Body of pancreas (tissue), 4 donors: ENCODE measurements at places on chromosomes 6 and 20. TPM values are rescaled to one million over a fixed set of nuclear protein-coding genes. Genes with fewer than 3 reads are reported as not detected.

Gene CLVS2
- total RNA-seq, result under 0.01 TPM

Gene RPS21
- 654 TPM for total RNA-seq

- no peaks in the 10 kb centered on the region for H3K4me1 ChIP-seq
- no peak overlapping the region for H3K4me3 ChIP-seq
- H3K27me3 ChIP-seq, result no peaks in the 10 kb centered on the region
- no peak for DNase-seq
- no peak overlapping the region for H3K27ac ChIP-seq
Measured at GRCh38 chr20:11186301-11187008, 512.7 kb upstream of the JAG1 start.

Gene GINS1
- total RNA-seq, result 0.99 TPM

- H3K27ac ChIP-seq, result no peak overlapping the region
- no peaks in the 10 kb centered on the region for H3K27me3 ChIP-seq
- no peak overlapping the region for H3K4me3 ChIP-seq
- H3K4me1 ChIP-seq, result no peaks in the 10 kb centered on the region
Measured at GRCh38 chr6:127762284-127762683, 138.6 kb downstream of the THEMIS start.

DNA sequence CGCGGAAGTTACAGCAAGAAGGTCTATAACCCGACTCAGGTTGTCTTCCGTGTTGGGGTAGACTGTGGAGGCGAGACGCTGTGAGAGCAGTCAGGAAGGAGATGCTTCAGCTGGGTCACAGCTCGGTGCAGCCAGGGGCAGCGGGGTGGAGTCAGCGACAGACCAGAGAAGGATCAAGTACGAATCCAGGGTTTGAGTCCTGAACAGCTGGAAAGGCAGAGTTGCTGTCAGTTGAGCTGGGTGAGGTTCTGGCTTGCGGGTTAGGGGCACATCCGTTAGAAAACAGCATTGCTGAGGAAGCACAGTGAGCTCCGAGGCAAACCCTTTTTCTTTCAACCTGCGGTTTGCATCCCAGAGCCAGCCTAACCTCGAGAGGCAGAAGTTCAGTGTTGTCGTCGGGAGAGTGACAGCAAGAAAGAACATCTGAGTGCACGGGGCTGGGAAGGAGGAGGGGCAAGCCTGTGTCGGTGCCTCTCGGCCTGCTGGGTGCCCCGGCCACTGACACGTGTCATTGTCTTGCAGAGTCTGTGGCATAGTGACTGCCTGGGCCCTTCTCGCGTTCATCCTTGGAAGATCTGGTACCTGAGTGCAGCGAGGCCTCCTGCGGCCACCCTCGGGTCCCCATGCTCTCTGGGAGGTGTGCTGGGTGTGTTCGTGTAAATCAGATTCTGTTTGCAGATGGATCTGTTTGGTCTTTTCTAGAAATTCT is 20.0 kb downstream of the PNLDC1 start:
- no peak overlapping the region for H3K27ac ChIP-seq
- no peaks in the 10 kb centered on the region for H3K36me3 ChIP-seq
- peaks cover 10% of the 10 kb centered on the region for H3K4me1 ChIP-seq
- DNase-seq, result no peak
- no peak overlapping the region for H3K4me3 ChIP-seq

- H3K4me1 ChIP-seq, result no peaks in the 10 kb centered on the region
- no peaks in the 10 kb centered on the region for H3K36me3 ChIP-seq
- no peak overlapping the region for H3K4me3 ChIP-seq
- H3K27ac ChIP-seq, result no peak overlapping the region
Measured at GRCh38 chr6:122853259-122853995, 64.4 kb downstream of the SMPDL3A start.

Gene HSPA1A
- 70.9 TPM for total RNA-seq

Gene HUS1B
- 19.1 TPM for total RNA-seq

DNA sequence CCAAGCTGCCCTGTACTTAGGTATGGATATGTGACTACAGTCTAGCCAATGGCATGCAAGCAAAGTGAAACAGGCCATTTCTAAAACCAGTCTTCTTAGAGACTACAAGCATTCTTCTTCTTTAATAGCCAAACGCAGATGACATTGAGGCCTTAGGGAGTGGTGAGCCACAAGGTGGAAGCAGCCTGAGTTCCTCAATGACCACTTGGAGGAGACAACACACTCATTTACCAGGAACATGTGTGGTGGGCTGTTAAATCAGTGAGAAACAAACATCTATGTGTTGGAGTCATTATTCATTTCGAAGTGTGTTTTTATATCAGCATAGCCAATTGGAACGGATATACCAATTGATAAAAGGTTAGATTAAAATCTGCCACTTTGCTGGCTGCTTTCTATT is 122.0 kb downstream of the GFRAL start:
- H3K36me3 ChIP-seq, result no peaks in the 10 kb centered on the region
- no peak overlapping the region for H3K27ac ChIP-seq
- peaks cover 5% of the 10 kb centered on the region for H3K4me1 ChIP-seq
- no peak for DNase-seq
- H3K4me3 ChIP-seq, result no peak overlapping the region

Gene METTL24
- 4.0 TPM for total RNA-seq

DNA sequence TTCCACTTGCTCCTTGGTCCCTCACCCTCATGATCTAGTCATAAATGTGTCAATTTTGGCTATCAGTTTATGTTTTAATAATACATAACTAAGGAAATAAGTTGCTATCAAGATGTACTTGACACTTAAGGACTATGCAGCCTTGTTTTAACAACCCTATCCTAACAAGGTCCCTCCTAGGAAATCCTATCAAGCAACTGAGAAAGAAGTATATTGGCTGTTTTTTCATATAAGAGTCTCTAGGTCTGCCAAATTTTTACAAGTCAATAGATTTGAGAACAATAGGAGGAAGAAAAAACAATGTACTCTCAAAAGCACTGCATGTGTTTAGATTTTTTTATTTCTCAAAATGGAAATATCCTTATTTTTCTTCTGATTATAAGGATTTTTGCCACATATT is 14.7 kb downstream of the FILIP1 start:
- H3K27me3 ChIP-seq, result no peaks in the 10 kb centered on the region
- no peak overlapping the region for H3K4me3 ChIP-seq
- H3K27ac ChIP-seq, result no peak overlapping the region
- H3K36me3 ChIP-seq, result no peaks in the 10 kb centered on the region
- H3K4me1 ChIP-seq, result no peaks in the 10 kb centered on the region

DNA sequence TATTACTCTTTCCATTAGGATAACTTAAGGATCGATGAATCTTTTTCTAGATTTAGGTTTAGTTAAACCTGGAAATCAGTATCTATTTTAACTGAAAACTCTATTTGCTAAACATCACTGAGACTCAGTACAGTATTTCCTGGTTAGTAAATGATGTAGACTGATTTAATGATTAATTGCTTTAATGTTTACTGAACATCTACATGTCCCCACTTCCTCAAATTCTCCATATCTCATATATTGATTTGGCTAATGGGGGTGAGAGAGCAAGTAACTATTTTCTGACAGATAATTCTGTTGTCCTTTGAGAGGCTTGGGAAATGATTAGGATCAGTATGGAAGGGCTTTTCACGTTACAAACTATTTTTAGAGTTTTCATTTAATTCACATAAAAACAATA is 10.3 kb downstream of the MKKS start:
- H3K27me3 ChIP-seq, result no peaks in the 10 kb centered on the region
- peaks cover 29% of the 10 kb centered on the region for H3K4me1 ChIP-seq
- no peaks in the 10 kb centered on the region for H3K36me3 ChIP-seq
- H3K4me3 ChIP-seq, result no peak overlapping the region

GRCh38 chr6:70310063-70310694 is 7.3 kb upstream of the COL9A1 start:
- H3K36me3 ChIP-seq, result no peaks in the 10 kb centered on the region
- no peak for DNase-seq
- no peaks in the 10 kb centered on the region for H3K4me1 ChIP-seq
- no peaks in the 10 kb centered on the region for H3K27me3 ChIP-seq

DNA sequence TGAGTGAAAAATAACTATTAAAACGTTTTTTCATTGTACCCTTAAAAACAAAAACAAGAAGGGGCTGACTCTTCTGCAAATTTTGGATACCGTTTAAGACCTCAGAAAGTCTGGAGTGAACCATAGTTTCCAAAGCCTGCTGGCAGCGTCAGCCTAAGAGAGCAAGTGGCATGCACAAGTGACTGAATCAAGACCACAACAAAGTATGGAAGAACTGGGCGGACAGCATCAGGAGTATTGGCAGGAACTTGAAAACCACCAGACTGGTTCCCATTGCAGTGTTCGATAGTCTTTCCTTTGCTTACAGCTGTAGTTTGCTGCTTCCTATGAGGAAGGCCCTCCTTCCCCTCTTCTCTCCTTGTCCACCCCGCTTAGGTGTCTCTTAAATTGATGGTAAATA is 33.7 kb upstream of the MYLIP start:
- no peak overlapping the region for H3K27ac ChIP-seq
- H3K27me3 ChIP-seq, result no peaks in the 10 kb centered on the region
- peaks cover 7% of the 10 kb centered on the region for H3K4me1 ChIP-seq
- H3K36me3 ChIP-seq, result no peaks in the 10 kb centered on the region

GRCh38 chr6:68233623-68234022 is 401.5 kb upstream of the ADGRB3 start:
- H3K4me1 ChIP-seq, result no peaks in the 10 kb centered on the region
- H3K27me3 ChIP-seq, result no peaks in the 10 kb centered on the region
- no peak for DNase-seq
- no peaks in the 10 kb centered on the region for H3K36me3 ChIP-seq
- H3K4me3 ChIP-seq, result no peak overlapping the region
- H3K27ac ChIP-seq, result no peak overlapping the region

DNA sequence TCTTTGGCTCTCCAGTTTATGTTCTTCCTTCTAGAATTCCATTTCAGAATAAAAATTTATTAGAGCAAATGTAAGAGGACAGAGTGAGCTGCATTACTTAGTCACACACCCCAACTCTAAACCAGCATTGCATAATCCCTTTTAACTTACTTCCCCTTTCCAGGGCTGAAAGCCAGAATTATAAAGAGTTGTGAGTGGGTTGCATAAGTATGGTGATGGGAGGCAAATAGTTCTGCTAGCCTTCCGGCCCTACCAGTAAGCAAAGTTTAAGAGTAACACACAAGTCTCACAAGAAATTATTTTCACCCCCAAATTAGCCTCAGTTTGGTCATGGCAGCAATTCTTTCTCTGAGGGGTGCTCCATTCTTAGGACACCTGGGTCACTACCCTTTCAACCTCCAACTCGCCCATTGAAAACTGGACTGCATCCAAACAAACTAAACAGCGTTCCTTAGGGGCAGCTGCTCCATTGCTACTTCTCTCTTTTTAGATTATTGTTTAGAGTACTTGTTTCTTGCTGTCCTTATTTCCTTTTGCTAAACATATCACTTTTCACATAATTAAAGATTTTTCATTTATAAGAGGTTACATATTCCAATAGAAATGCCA is 1.6 kb downstream of the KIAA0408 start:
- H3K4me3 ChIP-seq, result no peak overlapping the region
- no peak for DNase-seq
- H3K36me3 ChIP-seq, result no peaks in the 10 kb centered on the region
- no peak overlapping the region for H3K27ac ChIP-seq

DNA sequence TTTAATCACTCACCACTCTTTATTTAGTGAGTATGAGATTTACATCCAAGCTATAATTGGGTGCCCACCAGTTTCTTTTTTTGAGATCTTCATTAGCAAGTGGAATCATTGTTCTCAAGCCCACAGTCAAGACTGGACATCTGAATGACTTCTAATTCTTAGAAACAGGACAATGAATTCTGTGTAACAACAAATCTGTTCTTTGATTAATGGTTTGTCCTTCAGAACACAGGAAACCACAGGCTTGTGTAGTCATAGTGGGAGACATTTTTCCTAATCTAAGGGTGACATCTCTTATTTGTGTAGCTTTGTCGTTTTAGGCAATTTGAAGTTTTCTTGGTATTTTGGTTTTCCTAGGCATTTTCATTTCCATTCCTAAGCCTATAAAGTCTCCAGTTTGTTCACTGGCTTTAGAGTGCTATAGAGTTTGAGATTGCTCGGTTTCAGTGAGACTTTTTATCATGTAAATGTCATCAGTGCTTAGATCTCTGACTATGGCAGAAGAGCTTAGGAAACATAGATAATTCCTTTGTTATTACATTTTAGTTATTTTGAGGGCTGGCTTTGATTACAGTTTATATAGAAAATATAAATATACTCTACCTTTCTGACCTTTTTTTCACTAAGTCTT is 903.9 kb upstream of the MAP3K7 start:
- no peak overlapping the region for H3K4me3 ChIP-seq
- no peak for DNase-seq
- H3K36me3 ChIP-seq, result no peaks in the 10 kb centered on the region

Gene MEI4
- total RNA-seq, result 2.1 TPM

DNA sequence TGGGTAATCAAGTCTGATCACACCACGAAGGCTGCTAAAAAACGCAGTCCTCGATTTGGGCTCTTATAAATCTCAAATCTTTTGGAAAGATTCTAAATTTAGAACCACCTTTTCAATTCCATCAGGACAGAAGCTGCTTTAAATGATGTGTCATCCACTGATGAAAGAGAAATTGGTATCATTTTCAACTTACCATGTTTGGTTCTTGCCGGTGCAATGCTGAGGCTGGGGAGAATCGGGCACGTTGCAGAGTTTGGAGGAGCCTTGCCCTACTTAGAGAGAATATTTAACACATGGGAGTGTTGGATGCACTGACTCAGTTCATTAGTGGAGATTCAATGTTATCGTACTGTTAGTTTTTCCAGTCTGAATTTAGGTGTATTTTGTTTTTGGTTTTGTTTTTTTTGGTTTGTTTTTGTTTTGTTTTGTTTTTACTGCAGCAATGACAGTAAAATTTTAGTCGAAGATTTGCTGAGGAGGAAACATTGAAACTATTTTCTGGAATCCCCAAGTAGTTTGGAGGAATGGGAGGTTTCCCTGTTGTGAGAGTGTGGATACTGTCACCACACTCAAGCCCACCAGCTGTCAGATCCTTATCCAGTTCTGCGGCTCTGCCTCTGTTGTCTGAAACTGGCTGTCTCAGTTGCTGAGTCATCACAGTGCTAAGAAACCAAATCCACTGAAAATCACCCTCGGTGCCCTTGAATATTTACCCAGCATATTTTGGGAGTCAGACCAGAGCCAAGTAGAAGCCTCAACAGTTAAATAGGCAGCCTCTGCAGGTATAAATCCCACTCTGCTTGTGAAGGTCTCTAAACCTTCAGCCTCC is 497.0 kb downstream of the BTBD3 start:
- DNase-seq, result no peak
- no peak overlapping the region for H3K4me3 ChIP-seq
- H3K4me1 ChIP-seq, result no peaks in the 10 kb centered on the region
- H3K27me3 ChIP-seq, result no peaks in the 10 kb centered on the region
- no peak overlapping the region for H3K27ac ChIP-seq
- no peaks in the 10 kb centered on the region for H3K36me3 ChIP-seq

DNA sequence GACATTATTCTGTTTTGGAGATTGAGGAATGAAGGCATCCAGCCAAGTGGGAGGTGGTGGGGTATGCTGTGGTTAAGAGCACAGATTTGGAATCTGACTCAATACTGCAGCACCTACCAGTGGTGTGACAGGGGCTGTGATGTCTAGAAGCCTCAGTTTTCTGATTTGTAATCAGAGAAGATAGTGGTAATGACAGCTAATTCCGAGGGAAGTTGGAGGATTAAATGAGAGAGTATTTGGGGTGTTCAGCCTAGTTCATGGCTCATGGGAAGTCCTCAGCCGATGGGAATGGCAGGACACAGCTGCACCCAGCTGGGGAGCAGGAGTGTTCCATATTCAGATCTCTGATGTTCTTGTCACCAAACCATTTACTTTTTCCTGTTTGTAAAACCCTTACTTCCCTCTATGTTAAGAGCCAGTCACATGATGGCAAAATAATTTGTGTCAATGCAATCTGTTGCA is 9.3 kb downstream of the SLC9A8 start:
- no peak overlapping the region for H3K27ac ChIP-seq
- no peaks in the 10 kb centered on the region for H3K36me3 ChIP-seq
- no peaks in the 10 kb centered on the region for H3K27me3 ChIP-seq
- no peak overlapping the region for H3K4me3 ChIP-seq
- H3K4me1 ChIP-seq, result peaks cover 13% of the 10 kb centered on the region

- H3K36me3 ChIP-seq, result peaks cover 2% of the 10 kb centered on the region
- H3K4me1 ChIP-seq, result no peaks in the 10 kb centered on the region
- H3K27me3 ChIP-seq, result no peaks in the 10 kb centered on the region
Measured at GRCh38 chr6:344816-345340, 46.7 kb upstream of the IRF4 start.

Gene GATA5
- total RNA-seq, result not detected
